ENCODE measurements at places on chromosomes 12 and 14.
A peak's percentile ranks its signal among the peaks of the same experiment; 100 is the strongest.

- no peak for DNase-seq
These were observed 1133.4 kb upstream of the SEL1L start for GRCh38 chr14:82667006-82667405.

DNA sequence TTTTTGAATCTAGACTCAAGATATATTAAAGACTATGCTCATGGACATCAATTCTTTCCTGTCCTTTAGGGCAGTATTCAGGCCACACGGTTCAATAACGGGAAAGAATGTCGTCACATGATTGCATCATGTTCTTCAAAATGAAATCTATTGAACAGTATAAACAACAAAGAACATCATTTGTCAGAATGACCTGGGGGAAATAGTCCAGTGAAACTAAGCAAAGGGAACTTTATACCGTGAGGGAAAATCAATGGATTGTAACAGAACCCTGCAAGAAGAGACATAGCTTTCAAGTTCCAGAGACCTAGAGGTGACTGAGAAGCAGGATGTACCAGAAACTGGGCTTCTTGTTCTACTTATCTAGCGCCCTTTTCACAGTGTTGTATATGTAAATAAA lies 32.7 kb downstream of the FLRT2 start:
- DNase-seq = no peak

DNA sequence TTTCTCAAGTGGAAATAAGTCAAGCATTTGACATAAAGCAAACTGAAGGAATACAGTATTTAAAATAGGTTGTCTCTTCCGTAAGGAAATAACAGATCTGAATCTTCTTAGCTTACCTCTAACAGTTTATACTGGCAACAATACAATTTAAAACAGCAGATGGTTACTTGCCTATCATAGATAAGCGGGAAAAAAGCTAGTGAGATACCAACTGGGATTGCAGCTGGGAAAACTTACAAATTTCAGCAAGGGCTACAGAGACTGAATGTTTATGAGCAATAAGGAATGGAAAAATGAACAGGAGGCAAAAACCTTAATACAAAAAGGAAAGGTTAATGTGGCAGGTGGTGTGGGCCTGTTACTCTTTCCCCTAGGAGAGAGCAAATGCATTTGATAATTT lies 220.0 kb downstream of the RASSF9 start:
- no peak for DNase-seq

DNA sequence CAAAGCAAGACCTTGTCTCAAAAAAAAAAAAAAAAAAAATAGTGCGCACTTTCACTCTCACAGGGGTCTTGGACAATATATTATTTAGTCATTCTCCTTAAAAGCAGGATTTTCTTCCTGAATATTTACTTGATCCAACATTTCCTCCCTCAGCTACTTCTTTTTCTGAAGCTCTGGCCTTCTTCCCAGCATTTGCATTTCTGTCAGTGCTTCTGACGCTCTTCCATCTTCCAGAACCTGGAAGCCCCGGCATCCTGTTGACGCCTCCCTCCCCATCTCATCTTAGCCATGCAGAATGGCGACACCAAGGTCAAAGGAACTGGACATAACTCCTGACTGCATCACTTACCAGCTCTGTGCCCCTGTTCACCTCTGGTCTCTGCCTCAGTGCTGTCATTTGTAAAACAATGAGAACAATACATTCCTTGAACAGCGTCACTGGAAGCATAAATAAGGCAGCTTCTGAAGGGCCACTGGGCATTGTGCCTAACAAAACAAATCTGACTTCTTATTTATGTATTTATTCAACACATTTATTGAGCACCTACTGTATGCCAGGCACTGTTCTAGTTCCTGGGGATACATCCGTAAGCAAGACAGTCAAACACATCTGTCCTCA lies 90.9 kb upstream of the MDM1 start:
- DNase-seq = no peak

DNA sequence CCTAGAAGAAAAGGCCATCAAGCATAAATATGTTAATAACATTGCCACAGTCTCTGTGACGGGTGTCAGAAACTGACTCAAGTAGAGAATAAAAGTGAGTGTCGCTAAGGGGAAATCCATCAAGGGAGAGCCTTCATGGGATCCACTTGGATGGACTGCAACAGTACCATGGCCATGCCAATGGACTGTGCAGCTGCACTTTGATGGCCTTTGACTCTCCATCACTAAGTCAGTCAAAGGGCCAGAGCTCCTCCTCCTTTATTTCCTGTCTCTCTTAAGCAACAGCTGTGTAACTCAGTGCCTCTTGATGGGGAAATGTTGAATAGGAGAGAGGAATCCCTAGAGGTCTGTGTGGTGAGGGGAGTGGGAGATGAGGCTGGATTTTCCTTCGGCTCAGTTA lies 335.2 kb downstream of the BMP4 start:
- DNase-seq = no peak

DNA sequence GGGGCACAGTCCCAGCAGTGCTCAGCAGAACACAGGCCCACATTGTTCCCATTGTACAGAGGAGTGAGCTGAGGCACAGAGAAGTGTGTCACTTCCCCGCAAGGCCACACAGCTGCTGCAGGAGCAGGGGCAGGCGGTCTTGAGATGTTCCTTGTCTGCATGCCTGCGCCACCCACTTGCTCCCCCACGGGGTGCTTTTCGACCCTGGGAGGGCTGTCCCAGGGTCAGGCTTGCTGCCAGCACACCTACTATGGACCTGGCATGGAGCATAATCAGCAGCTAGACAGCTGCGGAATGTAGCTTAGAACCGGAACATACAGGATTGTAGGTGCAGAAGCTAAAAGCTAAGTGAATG lies 7.8 kb upstream of the EP400 start:
- no peak for DNase-seq

DNA sequence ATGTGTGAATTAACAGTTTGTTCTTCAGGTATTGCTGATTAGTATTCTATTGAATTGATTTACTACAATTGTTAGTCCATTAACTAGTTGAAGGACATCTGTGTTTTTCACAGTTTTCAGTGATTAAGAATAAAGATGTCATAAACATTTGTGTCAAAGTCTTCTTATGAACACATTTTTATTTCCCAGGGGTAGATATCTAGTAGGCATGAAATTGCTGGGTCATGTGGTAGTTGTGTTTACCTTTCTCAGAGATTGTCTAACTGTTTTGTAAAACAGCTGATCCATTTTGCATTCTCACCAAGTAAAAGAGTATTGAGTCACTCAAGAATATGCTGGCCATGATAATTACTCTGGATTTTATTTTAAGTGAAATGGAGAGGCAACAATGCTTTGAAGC lies 1145.3 kb downstream of the FSCB start:
- no peak for DNase-seq

- peak; percentile 15 for DNase-seq
These were observed 69.4 kb downstream of the CD163L1 start for GRCh38 chr12:7374423-7375144.

DNA sequence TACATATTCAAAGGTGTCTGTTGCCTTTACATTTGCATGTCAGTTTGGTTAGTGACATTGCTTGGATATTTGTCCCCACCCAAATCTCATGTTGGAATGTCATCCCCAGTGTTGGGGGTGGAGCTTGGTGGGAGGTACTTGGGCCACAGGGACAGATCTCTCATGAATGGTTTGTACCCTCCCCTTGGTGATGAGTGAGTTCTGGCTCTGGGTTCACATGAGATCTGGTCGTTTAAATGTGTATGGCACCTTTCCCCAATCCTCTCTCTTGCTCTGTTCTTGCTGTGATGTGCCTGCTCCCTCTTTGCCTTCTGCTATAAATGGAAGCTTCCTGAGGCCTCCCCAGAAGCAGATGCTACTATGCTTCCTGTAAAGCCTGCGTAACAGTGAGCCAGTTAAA lies 207.9 kb upstream of the DIO3 start:
- no peak for DNase-seq

DNA sequence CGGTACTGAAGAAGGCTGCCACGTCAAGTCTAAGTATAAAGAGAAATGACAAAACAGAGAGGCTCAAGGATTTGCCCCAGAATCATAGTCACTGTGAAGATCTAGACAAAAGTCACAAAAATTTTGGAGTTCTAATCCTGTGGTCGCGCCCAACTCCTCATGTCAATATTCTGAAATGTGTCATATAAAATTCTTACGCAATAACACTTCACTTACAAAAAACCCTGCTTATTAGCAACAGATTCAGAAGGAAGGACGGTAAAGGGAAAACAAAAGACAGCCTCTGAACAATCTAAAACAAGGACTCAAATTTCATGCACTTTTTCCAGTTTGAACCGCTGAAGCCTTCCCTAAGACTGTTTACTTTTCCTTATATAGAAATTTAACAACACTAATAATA lies 94.7 kb downstream of the TSPAN8 start:
- no peak for DNase-seq

GRCh38 chr14:50667684-50667995 lies 466 bp downstream of the SAV1 start:
- DNase-seq = no peak

- no peak for DNase-seq
These were observed 110.7 kb downstream of the WIF1 start for GRCh38 chr12:65010437-65010836.

- no peak for DNase-seq
These were observed 42.8 kb downstream of the RPGRIP1 start for GRCh38 chr14:21322716-21323115.

DNA sequence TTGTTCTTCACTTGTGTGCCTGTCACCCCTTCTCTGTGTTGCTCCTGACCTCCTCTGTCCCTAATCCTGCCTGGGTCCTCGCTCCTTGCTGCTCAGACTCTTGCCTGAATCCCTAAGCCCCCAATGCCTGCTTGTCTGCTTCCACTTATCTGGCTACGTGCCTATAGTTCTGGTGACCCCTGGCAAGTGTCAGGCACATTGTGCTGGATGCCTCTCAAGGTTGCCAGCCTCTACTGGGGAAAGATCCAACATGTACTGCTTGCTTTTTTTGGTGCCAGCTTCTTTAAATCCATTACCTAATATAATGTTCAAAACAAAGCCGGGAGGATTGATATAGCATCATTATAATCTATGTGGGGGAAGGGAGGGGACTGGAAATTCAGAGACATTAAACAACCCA lies 448.0 kb upstream of the CCDC196 start:
- no peak for DNase-seq

GRCh38 chr14:22791301-22791700 lies 23.9 kb downstream of the SLC7A7 start:
- peak; percentile 18 for DNase-seq

- no peak for DNase-seq
These were observed 15.5 kb downstream of the TRMT5 start for GRCh38 chr14:60965402-60965801.

GRCh38 chr14:63603749-63604277 lies 37.9 kb downstream of the WDR89 start:
- no peak for DNase-seq

DNA sequence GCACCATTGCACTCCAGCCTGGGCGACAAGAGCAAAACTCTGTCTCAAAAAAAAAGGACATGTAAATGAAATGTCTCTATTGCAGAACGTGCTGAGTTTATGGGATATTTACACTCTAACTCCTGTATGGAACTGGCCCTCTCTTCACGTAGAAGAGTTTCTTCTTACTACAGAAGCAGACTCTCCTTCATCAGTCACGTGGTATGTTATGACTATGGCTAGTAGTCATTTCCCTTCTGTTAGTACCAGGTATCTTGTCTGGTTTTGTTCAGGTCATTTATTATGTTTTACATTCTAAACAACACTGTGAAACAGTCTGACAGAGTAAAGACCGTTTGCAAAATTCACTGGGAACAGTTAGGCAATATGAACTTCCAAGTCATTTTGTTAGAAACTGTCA lies 20.3 kb downstream of the KNTC1 start:
- DNase-seq = no peak

DNA sequence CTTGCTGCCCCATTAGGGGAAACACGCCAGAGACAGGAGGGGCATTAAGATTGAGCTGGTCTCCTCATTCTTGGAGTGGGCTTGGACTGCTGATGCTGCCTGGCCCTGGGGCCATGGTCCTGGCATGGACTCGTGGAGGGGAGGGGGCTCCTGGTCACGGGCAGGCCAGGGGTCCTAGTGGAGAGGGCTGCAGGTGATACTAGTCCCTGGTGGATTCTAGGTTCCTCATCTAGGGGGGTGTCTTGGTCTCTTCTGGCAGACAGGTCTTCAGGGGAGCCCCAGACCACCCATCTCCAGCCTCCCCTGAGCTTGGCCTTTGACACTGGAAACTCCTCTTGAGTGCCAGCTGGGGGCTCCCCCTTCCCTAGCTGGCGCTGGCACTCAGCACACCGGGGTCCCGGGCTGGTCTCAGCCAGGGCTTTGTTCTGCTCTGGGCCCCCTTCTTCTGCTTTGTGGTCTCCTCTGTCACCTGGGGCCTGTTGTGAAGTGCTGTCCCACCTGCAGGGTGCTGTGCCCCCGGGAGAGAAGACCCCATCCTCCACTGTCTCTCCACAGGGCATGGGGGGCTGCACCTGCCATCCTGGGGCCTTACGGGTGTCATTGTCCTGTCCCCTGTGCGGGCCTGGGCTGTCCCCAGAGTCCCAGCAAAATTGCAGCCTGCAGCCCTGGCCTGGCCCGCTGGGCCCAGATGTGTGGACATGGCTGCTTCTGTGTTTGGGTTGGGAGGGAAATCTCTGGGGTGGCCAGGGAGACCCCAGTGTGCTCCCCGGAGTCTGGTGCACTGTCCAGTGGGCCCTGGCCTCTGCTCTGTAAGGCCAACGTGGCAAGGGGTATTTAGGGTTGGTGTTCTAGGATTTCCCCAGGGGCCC lies 2.3 kb downstream of the KIF26A start:
- no peak for DNase-seq

DNA sequence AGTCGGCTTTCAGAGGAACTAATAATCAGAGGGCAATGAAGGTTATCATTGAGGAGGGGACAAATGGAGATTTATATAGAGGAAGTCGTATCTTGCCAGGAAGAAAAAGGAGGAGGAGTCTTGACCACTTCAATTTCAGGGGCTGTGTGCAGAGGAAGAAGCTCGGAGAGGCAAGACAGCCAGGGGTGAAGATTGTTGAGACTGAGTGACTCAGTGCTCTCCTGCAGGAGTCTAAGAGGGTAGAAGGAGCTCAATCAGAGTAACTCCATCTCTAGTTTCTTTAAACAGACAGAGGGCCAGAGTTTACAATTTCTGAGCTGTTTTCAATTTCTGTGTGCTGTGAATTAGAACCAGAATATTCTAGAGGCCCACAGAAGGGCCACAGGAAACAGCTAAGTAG lies 439.3 kb upstream of the PRICKLE1 start:
- DNase-seq = no peak

DNA sequence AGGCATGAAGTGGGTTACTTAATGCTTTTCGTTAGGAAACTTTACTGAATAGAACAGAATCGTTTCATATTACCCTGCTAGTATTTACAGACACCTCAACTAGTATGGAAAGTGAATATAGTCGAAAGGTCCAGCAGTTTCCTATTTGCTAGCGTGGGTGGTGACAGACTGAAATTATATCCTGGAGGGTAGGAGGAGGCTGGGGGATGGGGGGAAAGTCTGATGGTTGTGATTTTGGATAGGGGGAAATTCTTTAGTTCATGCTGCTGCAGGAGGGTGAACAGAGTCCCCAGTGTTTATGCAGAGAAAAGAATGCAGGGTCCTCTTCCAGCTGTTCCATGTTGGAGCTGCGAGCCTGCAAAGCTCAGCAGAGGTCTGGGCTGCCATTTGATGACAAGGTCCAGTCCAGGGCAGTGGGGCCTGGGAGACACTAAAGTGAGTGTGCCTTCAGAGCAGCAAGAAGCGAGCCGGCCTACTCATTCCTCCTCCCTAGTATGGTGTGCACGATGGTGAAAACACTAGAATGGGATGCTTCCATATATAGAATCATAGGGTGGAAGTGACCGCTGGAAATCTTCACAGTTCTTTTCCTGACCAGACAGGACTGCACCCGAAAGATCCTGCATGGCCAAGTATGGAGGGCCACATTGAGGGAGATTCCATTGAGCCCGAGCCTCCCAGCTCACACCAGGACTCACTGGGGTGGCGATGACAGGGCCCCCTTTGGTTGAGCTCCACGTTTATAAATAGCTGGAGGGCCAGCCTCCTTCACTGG lies 2.1 kb downstream of the SAMD4A start:
- DNase-seq = no peak

Measured in Panc1 (cell line).